ENCODE measurements at places on chromosomes 7 and 10.
A peak's percentile ranks its signal among the peaks of the same experiment; 100 is the strongest.

DNA sequence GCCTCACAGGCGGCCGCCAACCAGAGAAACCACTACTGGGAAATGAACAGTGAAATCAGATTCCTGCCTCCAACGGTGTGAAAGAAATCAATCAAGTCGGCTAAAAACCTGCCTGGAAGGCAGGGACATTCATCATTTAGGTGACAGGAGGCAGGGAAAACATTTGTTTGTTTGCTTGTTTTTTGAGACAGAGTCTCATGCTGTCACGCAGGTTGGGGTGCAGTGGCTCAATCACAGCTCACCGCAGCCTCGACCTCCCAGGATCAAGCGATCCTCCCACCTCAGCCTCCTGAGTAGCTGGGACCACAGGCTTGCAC, 30.5 kb downstream of the AP5Z1 start:
- DNase-seq = no peak

DNA sequence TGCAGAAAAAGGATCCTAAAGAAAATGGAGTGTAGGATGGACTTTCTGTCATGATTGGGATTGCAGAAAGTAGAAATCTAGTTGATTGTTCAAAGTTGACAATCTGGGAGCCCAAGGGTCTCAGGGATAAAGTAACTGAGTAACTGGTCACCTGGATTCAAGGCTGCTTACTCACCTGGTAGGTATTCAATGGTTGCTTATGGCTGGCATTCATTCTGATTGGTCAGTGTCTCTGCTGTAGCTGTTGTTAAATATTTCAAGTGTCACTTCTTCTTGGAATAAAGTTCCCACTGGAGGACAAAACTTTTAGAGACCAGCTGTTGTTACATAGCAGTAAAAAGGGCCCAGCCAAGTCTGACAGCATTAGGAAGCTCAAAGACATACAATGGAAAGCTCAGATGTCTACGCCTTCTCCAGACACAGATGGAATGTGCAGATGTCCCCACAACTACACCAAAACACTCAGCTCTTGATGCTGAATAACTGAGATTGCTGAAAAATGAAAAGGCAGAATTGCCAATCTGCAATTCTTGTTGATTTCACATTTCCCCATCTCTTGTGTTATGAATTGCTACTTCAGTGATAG, 106.9 kb downstream of the ZNF467 start:
- DNase-seq = no peak

- no peak for DNase-seq
Observed at GRCh38 chr10:3685384-3685783, 99.6 kb downstream of the KLF6 start.

DNA sequence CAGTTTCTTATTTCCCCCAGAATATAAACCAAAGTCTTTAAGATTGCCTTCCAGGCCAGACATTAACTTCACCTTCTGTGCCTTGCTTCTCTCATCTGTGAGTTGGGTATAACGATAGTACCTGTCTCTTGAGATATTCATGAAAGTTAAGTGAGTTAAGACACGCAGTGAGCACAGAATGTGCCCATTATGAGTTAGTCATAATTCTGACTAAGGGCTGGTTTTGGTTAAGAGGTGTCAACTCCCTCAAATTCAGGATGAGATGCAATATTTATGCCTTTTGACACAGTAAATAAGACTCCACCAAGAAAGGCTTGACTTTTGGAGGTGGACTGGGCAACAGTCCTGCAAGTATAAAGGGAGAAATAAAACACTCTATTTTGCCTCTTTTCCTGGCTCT, 528.7 kb upstream of the IGFBP3 start:
- DNase-seq = no peak

DNA sequence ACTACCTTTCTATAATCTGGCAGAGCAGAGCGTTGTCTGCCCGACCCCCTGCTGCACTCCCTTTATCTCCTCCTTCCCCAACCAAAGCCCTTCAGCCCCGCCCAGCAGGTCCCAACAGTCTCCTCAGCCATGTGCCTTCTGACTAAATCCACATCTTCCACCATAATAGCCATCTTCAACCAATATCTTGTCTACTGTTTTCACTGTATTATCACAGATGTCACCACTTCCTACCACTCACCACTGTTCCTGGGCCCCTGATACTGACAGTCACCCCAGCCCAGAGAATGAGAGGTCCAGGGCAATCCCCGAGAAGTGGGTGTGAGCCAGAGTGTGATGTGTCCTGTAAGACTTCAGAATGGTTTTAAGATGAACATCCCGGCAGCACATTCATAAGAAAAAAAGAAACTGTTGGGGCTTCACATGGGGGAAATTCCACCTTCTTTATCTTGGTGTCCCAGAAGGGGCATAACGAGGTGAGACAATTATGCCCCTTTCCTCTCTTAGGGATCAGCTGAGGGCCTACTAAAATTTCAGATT, 25.3 kb downstream of the CCDC6 start:
- no peak for DNase-seq

- no peak for DNase-seq
Observed at GRCh38 chr7:17405786-17406185, 107.3 kb downstream of the AHR start.

GRCh38 chr7:140010194-140010895, 52.4 kb downstream of the PARP12 start:
- no peak for DNase-seq

DNA sequence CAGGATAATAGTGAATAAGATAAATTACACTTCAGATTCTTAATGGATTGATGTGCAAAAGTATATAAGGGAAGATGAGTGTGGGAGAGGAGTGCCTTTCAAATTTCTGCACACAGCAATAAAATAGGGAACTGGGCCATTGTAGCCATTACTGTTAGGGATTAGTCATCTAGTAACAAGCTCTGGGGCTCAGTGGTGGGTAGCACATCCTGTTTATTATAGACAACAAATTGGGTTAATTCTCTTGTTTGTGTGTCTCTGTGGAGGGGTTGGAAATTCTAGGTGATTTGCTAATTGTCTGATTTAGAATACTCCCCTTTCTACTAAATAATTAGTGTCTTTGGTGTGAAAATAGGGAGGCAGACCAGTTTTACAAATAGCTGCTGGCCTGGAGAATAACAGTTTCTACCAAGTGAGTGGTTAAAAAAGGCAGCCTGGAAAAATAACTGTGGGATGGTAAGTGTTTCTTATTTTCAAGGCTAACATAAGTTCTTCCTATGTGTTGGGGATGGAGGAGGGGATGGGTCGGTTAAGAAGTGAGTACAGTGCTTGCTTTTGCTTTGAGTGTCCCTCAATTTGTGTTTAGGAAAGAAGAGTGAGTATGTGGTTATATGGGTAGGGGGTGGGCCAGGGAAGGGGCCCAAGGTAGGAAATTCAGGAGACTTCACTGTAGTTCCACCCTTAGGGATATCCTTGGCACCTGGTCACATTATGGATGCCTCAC, 43.3 kb upstream of the TMEM248 start:
- peak; percentile 43 for DNase-seq

- DNase-seq = no peak
Observed at GRCh38 chr7:65477326-65477725, 103.7 kb downstream of the ZNF92 start.

- DNase-seq = no peak
Observed at GRCh38 chr7:35015346-35015859, 21.9 kb downstream of the DPY19L1 start.

GRCh38 chr7:151232091-151232916, at the start of gene CHPF2:
Gene CHPF2, plus strand, starts transcription at chr7:151232483. Its CDS starts 1,529 bp downstream, at chr7:151234012.
- DNase-seq = peak; percentile 98

DNA sequence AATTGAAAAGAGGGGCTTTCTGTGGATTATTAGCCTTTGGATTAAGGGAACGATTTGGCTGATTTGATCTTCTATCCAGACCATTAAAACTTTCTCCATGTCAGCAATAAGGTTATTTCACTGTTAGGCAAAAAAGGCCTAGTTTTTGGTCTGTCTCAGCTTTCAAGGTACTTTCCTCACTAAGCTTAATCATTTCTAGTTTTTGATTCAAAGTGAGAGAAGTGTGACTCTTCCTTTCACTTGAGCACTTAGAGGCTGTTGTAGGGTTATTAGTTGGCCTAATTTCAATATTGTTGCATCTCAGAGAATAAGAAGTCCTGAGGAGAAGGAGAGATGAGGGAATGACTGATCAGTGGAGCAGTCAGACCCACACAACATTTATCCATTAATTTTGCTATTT, 596.0 kb upstream of the TPK1 start:
- DNase-seq = no peak

GRCh38 chr7:150339409-150339809, 2.0 kb downstream of the RARRES2 start:
- no peak for DNase-seq

DNA sequence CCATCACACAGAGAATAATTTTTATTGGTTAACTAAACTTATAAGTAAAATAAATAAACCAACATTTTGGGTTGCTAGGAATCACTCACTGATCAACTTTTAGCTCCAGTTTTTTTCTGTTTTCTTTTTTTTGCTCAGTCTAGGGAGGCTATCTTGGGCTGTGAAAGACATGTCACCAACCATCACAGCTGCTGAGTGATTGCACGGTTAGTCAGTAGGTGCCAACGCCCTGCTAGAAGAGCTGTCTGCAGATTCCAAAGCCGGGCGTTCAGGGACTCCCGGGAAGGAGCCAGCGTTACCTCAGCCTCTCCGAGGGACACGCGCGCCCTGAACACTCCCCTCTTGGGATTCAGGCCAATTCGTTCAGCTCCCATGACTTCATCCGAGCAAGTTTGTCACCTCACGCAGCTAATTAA, 604 bp upstream of the STAM start:
- no peak for DNase-seq

DNA sequence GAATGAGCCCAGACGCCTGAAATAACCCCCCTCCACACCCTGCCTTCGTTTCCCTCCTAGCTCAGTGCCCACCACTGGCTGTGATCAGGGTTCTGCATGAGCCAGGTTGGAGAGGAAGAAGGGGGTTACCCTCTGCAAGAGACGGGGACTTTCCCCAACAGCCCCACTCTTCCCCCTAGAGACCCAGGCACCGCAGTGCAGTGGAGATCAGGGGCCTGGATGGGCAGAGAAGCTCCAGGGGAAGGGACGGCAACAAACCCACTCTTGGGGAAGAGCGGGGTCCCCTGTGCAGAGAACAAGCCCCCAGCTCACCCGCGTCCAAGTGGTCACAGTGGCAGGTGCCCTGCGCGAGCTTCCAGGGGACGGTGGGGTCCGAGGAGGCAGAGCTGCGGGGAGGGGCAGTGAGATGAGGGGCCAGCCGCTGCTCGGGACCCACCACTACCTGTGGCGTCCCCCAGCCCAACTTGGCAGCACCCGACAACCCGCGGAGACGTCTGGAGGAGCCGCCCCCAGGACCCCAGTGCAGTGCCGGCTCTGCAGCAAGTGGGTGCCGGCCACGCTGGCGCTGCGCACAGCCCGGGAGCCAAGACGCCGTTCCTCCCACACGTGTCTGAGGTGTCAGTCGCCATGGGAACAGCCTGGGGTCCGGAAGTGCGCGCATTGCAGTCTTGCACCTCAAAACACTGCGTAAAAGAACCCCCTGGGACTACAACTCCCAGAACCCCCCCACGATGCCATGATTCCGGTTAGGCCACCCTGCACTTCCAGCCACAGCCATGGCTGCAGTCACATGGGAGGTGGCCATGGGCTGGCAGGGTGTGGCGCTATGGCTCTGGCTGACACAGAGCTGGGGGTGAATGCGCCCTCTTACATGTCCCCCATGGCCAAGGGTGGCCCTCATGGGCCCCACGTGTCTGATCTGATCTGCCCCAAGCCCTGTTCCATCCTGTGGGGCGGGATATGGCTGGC, 45.8 kb upstream of the WIPI2 start:
- DNase-seq = peak; percentile 93

- no peak for DNase-seq
Observed at GRCh38 chr7:13801669-13802068, 187.8 kb downstream of the ETV1 start.

GRCh38 chr10:117249493-117250093, 8.7 kb downstream of the SLC18A2 start:
- DNase-seq = no peak

- peak; percentile 3 for DNase-seq
Observed at GRCh38 chr10:48363617-48364355, 57.3 kb downstream of the MAPK8 start.

- DNase-seq = no peak
Observed at GRCh38 chr7:66036788-66037187, 38.8 kb upstream of the ASL start.

DNA sequence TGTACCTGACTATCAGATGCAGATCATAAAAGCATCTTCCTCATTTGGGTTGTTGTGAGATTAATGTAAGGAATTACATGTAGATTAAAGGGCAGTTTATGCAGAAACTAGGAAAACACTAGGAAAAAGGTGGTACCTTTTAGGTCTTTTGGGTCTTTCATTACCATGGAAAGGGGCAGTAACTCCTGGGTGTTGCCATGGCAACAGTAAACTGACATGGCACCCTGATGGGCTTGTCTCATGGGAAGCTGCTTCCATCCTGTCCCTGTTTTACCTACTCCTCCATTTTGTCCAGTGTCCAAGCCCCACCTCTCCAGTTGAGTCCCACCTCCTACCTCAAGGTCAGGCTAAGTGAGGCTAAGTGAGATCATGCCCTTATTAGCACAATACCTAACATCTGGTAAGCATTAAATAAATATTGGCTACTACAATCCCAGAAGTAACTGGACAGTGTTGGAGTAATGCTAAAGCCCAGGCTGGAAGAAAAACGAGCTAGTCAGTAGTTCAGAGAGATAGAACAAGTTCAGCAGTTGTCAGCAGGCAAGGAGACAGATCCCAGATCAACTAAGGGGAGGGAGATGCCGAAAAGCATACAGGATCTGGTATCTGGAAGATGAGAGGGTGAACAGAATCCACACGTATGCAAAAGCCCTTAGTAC, 240.0 kb upstream of the AUTS2 start:
- DNase-seq = no peak

- DNase-seq = no peak
Observed at GRCh38 chr7:90723233-90723632, 127.1 kb downstream of the CDK14 start.

GRCh38 chr10:4807761-4808507, 18.1 kb upstream of the AKR1E2 start:
- no peak for DNase-seq

DNA sequence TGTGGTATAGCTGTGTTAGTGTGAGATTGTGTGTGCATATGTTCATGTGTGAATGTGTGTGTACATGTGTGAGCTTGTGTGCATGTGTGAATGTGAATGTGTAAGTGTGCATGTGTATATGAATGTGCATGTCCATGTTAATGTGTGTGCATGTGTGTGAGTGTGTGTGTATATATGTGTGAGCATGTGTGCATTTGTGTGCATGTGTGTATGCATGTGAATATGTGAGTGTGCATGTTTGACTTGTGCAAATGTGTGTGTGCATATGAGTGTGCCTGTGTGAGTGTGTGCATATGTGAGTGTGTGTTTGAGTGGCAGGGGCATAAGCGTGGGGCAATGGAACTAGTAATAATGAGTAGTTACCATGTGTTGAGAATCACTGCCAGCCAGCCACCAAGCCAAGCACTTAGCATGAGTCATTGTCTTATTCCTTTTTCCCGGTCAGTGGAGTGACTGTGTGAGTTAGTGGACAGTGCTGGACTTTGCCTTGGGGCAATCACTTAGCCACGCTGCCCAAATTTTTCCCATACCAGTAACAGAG, 46.3 kb upstream of the SHH start:
- no peak for DNase-seq

DNA sequence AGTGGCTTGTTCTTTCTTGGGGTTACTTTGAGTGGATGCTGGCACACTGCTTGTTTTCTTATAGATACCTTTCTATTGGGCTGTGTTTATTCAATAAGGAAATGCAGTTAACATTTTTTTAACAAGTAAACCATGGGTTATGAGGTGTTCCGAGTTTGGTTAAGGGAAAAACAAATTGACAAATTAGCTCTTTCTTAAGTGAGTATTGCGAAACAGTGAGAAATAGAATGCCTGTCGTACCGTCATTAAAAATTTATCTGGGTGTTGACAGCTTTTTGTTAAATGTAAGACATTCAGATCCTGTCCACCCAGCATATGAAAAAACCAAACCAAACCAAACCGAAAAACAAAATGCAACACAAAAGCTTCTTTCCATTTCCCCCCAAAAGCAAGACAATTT, 6.2 kb downstream of the CUX1 start:
- DNase-seq = no peak

Measured in GM12891 (cell line).